ENCODE measurements at places on chromosomes 7 and 10.

DNA sequence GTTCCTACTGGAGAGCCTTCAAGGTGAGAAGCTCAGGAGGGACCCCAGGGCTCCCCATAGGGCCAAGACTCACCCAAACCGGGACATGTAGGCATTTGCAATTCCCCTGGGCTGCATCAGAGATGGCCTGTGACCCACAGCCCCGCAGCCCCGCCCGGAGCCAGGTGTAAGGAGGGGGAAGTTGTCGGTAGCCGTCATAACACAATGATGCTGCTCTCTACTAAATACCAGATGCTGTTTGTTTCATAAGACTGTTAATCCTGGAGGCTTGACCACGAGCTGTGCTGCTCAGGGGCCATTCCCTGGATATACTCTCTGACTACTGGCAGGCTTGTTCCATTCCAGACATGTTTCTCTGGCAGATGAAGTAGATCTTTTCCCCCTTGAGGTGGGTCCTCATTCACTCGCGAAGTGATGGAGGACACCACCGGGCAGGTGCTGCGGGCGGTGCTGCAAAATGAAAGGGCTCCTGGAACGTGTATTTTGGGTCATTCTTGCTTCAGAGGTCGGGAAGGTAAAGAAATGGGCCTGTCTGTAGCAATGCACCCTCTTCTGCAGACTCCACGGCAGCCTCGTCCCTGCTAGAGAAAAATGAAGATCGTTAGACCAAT is 61.1 kb downstream of the MKI67 start:
- no peak for DNase-seq

DNA sequence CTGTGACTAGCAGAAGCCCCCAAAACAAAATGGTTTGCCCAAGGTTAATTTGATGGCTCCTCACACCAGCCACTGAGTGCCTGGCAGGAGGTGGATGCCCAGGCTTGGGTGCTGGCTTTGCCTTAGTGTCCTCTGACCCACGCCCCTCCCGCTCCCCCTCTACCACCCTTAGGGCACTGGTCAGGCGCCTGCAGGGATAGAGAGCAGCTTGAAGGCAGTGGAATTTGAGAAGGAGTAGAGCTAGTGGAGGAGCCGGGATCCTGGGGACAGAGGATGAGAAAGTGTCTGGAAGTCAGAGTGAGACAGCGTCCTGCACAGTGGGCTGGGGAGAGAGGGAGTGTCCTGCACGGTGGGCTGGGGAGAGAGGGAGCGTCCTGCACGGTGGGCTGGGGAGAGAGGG is 139.4 kb downstream of the DNAJB6 start:
- no peak for DNase-seq

GRCh38 chr7:124722292-124722691 is 43.3 kb downstream of the GPR37 start:
- no peak for DNase-seq

DNA sequence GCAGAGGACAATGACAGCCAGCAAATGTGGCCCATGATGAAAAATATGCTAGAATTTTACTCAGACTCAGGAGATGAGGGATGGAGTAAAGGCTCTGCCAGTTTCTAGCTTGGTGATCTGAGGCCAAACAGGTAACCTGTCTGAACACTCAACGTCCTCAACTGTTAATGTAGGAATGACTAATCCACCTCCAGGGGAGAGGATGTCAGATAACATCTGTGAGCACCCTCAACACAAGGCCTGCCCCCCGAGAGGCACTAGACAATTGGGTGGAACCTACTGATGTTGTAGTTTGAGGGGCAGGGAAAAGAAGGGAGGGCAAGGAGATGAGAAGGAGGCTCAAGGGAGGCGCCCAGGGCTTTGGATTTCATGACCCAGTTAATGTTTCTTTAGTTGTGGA is 445.1 kb downstream of the PLXNA4 start:
- DNase-seq = no peak

GRCh38 chr10:22622242-22622806 is 92.1 kb downstream of the PIP4K2A start:
- no peak for DNase-seq

- DNase-seq = no peak
Observed at GRCh38 chr7:129825209-129825970, 127.4 kb downstream of the UBE2H start.

GRCh38 chr10:123784216-123784615 is 107.4 kb downstream of the CPXM2 start:
- no peak for DNase-seq

GRCh38 chr7:94178230-94178629 is 174.1 kb upstream of the BET1 start:
- no peak for DNase-seq

DNA sequence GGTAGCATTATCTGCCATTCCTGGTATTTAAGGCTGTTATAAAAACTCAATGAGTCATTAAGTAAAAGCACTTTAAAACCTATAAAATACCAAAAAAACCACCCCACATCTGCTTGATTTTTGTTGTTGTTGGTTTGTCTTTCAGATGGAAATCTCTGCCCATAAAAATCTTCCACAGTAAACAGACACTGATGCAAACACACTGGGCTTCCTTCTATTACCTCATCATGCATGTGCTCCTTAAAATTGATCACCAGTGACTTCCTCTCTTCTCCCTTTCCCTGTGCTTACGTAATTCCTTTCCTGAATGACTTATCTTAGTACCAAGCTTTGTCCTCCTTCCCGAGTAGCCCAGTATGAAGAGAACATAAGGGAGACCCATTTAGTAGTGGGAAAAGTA is 167.2 kb downstream of the EVX1 start:
- DNase-seq = peak; percentile 26

- DNase-seq = no peak
Observed at GRCh38 chr7:88307412-88307811, 718 bp upstream of the STEAP4 start.

GRCh38 chr10:130630135-130630534 is 493.9 kb downstream of the GLRX3 start:
- no peak for DNase-seq

- DNase-seq = no peak
Observed at GRCh38 chr7:71766016-71766415, 634.1 kb downstream of the GALNT17 start.

GRCh38 chr7:1857487-1858421 is 187.7 kb downstream of the ELFN1 start:
- DNase-seq = no peak

GRCh38 chr10:21495002-21495751 is 30.3 kb downstream of the SKIDA1 start:
- DNase-seq = peak; percentile 26

- DNase-seq = no peak
Observed at GRCh38 chr7:41339913-41340676, 362.8 kb downstream of the INHBA start.
